ENCODE measurements at places on chromosomes 11 and 22. TPM values are rescaled to one million over a fixed set of nuclear protein-coding genes. Genes with fewer than 3 reads are reported as not detected.

- no peaks in the 10 kb centered on the region for H3K4me1 ChIP-seq
- no peaks in the 10 kb centered on the region for H3K36me3 ChIP-seq
- H3K4me3 ChIP-seq, result no peak overlapping the region
- no peak overlapping the region for H3K27ac ChIP-seq
- no peaks in the 10 kb centered on the region for H3K27me3 ChIP-seq
Observed at GRCh38 chr11:28649922-28650321, 541.7 kb downstream of the METTL15 start.

Gene EIF3D
- total RNA-seq, result 189 TPM

Gene MOGAT2
- not detected for total RNA-seq

Gene SLC6A5
- not detected for total RNA-seq

DNA sequence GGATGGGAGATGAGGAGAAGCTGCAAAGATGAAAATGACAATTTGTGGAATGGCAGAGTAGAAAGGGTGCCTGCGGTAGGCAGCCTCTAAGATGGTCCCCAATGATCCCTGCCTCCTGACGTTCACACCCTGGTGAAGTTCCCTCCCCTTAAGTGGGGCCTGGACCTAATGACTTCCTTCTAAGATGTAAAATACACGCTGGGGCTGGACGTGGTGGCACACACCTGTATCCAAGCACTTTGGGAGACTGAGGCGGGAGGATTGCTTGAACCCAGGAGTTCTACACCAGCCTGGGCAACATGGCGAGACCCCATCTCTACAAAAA is 60.7 kb upstream of the CREB3L1 start:
- peaks cover 4% of the 10 kb centered on the region for H3K4me1 ChIP-seq
- no peak for DNase-seq
- H3K4me3 ChIP-seq, result no peak overlapping the region
- no peaks in the 10 kb centered on the region for H3K36me3 ChIP-seq

Gene TBX10
- not detected for total RNA-seq

- H3K4me1 ChIP-seq, result no peaks in the 10 kb centered on the region
- H3K4me3 ChIP-seq, result no peak overlapping the region
- H3K27ac ChIP-seq, result no peak overlapping the region
Observed at GRCh38 chr22:20885557-20886323, 26.9 kb downstream of the SNAP29 start.

DNA sequence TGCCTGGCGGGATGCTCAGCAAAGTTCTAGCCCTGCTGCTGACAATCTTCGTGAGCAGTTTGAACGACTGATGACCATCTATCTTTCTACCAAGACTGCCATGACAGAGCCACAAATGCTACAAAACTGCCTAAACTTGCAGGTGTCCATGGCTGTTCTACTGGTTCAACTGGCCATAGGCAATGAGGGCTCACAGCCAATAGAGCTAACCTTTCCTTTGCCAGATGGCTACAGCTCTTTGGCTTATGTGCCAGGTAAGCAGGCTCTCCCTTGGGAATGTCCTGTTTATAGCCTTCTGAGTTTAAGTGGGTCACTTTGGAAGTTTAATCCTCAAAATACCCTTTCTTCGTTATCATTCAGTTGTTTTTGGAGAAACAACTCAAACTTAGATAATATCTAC is 20.1 kb downstream of the UBE4A start:
- peaks cover 67% of the 10 kb centered on the region for H3K36me3 ChIP-seq
- no peak for DNase-seq

Gene PDGFD
- total RNA-seq, result not detected

- DNase-seq, result no peak
- H3K27ac ChIP-seq, result no peak overlapping the region
- H3K4me1 ChIP-seq, result peaks cover 55% of the 10 kb centered on the region
- no peak overlapping the region for H3K4me3 ChIP-seq
- H3K36me3 ChIP-seq, result no peaks in the 10 kb centered on the region
- H3K27me3 ChIP-seq, result no peaks in the 10 kb centered on the region
Observed at GRCh38 chr22:30211124-30211820, 35.3 kb downstream of the LIF start.

Gene CD248
- total RNA-seq, result not detected
